ENCODE measurements at places on chromosomes 12 and 14. TPM values are rescaled to one million over a fixed set of nuclear protein-coding genes. Genes with fewer than 3 reads are reported as not detected.

- DNase-seq = no peak
Observed at GRCh38 chr12:52742822-52743457, 34.2 kb downstream of the KRT76 start.

DNA sequence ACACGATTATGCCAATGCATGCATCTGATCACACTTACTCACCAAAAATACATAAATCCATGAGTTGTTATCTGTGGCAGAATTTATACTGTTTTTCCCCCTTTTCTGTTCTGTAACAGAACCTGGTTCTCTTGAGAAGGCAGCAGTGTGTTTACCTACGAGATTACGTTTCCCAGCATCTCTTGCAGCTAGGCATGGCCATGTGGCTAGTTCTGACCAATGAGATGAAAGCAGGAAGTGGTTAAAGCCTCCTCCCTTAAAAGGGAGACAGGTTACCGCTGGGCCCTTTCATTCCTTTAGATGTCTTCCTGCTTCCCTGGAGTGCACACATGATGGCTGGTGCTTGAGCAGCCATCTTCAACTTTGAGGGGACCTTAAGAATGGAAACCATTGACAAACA lies 11.7 kb upstream of the ASPG start:
- DNase-seq = no peak

- DNase-seq = no peak
Observed at GRCh38 chr12:98345308-98345876, 170.0 kb upstream of the TMPO start.

The DNAH10 gene
- 0.82 TPM for total RNA-seq

- DNase-seq = peak; percentile 59
Observed at GRCh38 chr14:50943943-50944646, at the start of gene PYGL. Gene PYGL (minus strand): TSS chr14:50944483. CDS start chr14:50944403, 80 bp downstream.

GRCh38 chr12:124967016-124967739 lies 21.8 kb downstream of the DHX37 start:
- DNase-seq = no peak

DNA sequence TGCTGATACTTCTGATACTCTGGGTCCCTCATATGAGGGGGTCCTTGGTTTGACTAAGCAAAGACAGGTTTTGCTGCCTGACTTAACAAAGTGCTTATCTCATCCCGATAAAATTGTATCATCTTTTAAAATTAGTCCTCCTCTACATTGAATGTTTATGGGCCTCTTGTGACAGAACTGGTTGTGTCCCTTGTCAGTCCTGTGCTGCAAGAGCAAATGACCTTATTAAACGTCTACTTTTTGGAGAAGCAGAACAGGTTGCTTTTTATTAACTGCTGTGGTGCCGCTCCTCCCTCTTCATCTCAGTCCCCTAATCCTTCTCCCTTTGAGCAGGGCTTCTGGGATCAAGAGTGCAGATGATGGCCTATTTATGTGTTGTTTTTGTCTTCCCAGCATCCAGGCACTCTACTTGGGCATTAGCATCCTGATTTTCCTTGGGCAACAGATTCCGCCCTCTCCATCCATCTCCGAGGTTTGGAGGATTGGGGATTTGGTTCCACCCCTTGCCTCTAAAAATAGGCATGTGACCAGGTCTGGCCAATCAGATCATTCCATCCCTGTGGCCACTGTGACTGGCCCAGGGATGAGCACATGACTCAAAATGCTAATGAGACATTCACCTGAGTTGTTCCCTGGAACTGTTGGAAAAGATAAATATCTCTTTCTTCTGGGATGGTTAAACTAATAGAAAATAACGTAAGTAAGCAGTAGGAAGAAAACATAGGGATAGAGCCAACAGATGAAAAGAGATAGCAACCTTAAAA lies 2.9 kb upstream of the DENR start:
- DNase-seq = no peak

The CEP128 gene
- 4.1 TPM for total RNA-seq

DNA sequence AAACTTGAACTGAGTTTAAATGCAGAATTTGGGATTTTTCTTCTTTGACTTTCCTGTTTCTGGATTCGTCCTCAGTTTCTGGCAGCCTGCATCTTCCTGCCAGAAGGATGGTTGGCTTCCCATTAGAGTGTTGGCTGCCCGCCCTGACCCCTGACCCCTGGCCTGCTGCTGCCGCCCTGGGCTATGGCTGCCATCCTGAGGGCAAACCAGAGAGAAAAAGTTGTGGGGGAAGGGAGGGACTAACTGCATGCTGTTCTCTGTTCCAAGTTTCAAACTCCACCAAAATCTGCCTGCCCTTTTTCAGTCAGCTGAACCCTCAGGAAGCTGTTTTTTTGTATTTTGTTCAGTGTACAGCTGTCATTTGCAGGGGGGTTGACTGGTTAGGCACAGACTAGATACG lies 48.4 kb downstream of the FNTB start:
- DNase-seq = peak; percentile 32

The HOXC4 gene
- total RNA-seq = 0.36 TPM
